ENCODE measurements at places on chromosomes 5 and 9.
A peak's percentile ranks its signal among the peaks of the same experiment; 100 is the strongest.

DNA sequence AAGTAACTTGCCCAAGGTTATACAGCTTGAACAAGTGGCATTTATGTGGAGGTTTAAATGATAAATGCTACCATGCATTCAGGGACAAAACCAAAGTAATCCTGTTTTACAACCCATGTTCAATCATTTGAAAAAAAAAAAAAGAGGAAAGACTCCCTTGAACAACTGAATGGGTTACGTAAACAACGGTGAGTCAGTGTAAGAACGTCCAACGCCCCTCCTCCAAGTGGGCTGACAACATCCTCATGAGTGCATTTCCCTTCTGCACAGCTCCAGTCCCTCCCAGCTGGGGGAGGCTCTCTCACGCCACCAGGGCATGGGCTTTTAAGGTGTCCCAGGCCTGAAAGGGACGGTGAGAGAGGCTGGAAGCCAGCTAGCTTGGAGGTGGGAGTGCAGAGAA is 90.0 kb downstream of the PRRT1B start:
- DNase-seq: no peak

DNA sequence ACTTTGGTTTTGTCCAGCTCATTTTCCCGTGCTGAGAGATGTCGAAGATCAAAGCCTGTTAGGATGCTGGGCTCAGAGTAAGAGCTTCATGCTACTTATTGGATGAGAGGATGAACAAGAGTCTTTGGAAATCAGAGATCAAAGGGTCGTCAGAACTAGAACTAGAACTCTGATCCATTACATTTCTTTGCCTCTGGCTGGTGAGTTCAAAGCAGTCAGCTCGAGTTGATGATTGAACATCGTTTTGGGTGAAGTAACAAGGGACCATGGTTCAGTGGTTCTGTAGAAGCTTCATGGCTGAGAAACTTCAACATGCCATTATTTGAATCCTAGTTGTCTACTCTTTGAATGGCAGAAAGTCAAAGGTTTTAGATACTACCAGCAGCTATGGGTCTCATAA is 320.3 kb downstream of the ARHGEF28 start:
- DNase-seq: no peak

- peak; percentile 33 for DNase-seq
These were observed 2.1 kb upstream of the TTLL11 start for GRCh38 chr9:122095010-122095767.

DNA sequence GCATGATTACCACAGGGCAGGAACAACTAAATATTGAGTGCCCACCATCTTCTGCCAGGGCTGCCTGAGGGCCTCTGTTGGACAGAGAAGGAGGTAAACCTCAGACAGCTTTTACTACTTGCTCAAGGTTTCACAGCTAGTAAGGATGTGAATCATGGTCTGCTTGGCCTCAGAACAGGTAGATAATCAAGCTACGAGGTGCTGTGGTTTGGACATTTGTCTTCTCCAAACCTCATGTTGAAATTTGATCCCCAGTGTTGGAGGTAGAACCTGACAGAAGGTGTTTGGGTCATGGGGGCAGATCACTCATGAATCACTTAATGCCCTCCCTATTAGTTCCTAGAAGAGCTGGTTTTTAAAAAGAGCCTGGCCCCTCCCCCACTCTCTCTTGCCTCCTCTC is 541.2 kb upstream of the TRPC7 start:
- no peak for DNase-seq

All from cerebellum (tissue), 4 donors.